ENCODE measurements at places on chromosomes 4 and X. TPM values are rescaled to one million over a fixed set of nuclear protein-coding genes. Genes with fewer than 3 reads are reported as not detected.

DNA sequence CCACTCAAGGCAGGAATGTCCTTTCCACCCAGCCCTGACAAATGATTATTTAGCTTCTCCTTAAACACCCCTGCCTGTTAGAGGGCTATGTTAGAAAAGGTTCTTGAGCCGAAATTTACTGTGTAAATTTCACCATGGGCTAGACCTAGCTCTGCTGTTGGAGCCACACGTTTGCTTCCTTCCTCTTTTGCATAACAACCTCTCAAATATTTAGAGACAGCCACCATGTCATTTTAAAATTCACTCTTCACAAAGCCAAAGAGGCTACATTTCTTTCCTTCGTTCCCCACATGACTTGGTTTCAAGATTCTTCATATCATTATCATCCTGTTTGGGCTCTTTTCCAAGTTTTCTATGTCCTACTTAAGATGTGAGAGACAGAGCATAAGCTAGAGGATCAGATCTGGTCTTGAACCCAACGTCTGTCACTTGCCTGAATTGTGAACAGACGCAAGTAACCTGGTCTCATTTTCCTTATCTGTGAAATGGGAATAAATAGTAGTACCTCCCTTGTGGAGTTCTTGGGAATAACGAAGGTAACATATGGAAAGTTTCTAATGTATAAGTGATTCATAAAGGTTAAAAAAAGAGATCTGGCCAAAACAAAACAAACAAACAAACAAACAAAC, 6.7 kb downstream of the DOCK11 start:
- no peak for DNase-seq

- DNase-seq = no peak
Measured at GRCh38 chr4:102730968-102731533, 29.7 kb downstream of the MANBA start.

TMSB15A gene
- 0.62 TPM for total RNA-seq

HTN1 gene
- total RNA-seq = not detected

All from Right ventricle myocardium inferior (tissue), 1 donor.